ENCODE measurements at places on chromosomes 7 and 10.

DNA sequence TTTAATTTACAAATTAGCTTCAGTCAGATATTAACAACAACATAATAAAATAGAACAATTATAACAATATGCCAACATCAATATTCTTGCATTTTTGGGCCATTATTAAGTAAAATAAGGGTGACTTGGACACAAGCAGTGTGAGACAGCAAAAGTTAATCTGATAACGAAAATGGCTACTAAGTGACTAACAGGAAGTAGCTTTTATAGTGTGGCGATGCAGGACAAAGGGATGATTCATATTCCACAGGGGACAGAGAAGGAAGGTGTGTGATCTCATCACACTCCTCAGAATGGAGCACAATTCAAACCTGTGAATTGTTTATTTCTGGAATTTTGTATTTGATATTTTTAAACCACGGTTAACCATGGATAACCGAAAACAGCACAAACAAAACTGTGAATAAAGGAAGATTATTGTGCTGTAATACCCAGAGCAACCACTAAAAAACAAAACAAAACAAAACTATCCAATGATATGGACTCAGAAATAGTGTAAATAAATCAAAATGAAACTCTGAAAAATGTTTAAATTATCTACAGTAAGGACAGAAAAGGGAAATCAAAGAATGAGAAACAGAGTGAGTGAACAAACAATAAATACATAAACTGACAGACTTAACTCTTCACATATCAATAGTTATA is 66.9 kb upstream of the TFEC start:
- DNase-seq = peak; percentile 3

DNA sequence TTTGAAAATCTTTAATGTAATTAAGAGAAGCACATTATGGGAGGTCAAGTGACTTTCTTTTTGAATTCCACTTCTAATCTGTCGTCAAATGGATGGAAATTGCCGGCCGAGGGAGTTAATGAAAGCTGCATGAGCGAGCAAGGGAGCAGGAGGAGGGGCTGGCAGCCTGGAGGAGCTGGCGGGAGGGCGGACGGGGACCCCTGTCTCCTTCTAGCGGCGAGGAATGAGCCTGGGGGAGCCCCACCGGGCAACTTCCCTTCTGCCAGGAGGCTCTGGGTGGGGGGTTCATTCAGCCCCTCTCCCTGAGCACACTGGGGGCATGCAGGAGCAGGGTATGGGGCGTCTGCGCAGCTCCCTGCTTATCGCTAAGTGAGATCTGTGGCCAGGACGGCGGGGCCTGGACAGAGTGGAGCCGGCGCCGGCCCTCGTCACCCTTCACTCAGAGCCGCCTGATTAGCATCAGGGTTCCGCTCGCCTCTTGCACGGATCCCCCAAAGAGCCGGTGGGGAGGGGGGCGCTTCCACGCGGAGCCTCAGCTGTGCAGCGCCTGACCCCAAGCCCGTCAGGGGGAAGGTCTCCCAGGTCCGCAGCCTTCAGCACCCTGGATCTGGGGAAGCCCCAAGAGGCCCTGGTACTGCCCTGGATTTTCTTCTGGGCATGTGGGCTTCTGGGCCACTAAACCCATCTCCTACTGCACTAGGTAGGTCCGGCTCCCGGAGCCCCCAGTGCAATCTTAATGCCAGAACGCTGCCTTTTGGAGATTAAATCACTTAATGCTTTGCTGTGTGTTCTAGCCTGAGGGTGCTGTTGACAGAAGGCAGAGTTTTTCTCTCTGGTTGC is 680.8 kb downstream of the LRMDA start:
- DNase-seq = no peak

DNA sequence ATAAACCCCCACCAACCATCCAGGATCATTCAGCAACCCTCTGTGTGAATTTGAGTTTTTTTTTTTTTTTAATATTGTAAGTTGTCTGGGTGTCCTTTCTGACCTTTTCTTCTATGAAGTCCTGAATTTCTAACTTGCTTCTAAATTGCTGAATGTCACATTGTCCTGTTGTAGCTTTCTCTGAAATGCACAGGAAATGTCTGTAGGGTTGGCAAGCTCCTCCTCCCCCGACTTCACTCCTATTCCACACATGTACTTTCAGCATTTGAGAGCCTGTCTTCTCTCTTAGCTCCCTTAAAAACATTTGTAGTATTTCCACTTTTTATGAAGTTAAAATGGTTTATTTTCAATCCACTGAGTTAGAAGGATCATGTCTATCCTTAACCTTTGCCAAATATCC is 3.3 kb upstream of the CNNM2 start:
- DNase-seq = no peak

DNA sequence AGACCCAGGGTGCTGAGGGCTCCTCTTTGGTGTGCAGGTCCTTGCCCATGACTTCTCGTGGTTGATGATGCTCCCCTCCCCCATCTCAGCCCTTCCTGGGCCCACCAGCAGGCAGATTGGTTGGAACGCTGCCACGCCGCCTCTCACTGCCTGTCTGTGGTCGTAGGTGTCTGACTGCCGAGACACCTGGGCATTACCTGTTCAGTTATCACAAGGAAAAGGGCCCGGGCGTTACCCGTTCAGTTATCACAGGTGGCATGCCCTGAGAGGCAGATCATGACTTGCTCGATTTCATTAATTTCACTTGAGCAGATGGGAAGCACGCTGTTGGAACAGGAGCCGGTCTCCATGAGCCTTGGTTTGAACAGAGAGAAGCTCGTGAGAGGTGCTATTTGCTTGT is 42.5 kb downstream of the TACR2 start:
- DNase-seq = no peak

DNA sequence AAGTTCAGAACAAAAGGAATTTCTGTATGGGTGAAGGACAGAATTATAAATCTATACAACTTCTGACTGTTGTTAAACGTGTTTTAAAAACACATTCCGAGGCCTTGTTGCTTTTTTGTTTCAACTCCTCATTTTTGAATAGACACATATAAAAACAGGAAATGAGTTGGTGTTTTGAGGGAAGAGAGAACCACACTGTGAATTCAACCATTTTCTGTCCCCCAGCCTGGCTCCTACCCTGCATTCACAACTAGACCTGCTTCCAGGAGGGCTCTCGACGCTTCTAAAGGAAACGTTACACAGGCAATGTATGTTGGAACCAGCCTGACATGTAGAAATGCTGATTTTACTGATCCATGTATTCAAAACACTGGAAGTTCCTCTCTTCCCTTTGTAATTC is 76.5 kb downstream of the OR13A1 start:
- DNase-seq = no peak

DNA sequence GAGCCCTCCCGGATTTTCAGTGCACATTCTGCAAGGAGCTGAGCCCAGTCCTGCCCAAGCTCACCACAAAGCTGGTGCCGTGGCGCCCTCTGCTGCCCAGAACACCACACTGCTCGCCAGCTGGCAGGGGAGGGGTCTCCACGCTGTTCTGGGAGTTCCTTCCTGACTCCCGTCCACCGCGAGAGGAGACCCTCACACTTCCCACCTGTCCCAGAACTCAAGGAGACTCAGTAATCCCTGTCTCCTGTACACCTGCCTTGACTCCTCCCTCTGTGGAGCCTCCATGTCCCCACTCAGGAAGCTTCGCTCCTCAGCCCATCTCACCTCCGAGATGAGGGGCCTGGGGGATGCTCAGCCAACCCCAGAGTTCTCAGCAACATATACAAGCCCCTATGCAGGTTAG is 11.3 kb downstream of the C10orf105 start:
- no peak for DNase-seq

GRCh38 chr7:66713687-66714086 is 26.8 kb upstream of the RABGEF1 start:
- no peak for DNase-seq

DNA sequence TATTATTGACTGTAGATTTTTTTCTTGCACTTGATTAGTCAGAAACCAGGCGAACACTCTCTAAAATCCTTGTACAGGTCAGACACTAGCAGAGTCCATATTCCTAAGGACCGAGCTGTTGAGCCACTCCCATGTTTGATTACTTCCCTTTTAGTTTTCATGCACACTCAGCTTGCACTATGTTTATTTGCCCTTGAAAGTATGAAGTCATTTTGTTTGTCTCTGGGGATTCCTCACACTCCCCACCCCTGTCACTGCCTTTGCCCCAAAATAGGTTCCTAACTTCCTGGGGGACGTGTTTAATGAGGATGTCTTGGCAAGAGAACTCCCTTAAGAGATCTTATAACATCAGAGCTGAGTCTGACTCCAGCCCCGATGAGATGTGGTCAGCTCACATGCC is 182.1 kb downstream of the EVX1 start:
- DNase-seq = peak; percentile 17

DNA sequence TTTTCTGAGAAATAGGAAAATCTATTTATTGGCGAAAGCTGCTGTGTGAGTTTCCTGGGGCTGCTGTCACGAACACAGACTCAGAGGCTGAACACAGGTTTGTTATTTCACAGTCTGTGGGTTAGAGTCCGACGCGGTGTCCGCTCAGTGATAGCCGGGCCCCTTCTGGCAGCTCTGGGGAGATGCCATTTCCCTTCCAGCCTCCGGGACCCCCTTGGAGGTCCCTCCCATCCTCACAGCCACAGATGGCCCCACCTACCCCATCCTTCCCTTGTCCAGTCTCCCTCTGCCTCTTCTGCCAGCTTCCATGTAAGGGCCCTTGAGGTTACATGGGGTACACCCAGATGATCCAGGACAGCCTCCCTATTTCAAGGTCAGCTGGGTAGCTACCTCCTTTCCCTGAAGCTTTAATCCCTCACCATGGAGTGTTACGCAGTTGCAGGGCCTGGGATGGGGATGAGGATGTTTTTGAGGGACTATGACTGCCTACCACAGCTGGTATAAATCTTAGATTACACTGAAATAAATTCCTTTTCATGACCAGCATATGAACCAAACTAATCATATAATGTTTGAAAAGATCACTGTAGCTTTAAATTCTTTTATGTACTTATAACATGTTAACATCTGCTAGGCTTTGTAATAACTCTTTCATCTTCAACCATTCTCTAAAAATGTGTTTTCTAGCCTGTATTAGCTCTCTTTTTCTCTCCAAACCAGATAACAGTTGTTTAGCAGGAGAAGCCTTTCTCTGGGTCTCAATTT is 98.5 kb downstream of the WDR37 start:
- DNase-seq = no peak

- no peak for DNase-seq
Observed at GRCh38 chr7:55034776-55035175, 16.0 kb downstream of the EGFR start.

- DNase-seq = no peak
Observed at GRCh38 chr7:44700322-44700721, 48.3 kb upstream of the ZMIZ2 start.

- DNase-seq = no peak
Observed at GRCh38 chr10:71218046-71218650, 5.8 kb downstream of the UNC5B start.

DNA sequence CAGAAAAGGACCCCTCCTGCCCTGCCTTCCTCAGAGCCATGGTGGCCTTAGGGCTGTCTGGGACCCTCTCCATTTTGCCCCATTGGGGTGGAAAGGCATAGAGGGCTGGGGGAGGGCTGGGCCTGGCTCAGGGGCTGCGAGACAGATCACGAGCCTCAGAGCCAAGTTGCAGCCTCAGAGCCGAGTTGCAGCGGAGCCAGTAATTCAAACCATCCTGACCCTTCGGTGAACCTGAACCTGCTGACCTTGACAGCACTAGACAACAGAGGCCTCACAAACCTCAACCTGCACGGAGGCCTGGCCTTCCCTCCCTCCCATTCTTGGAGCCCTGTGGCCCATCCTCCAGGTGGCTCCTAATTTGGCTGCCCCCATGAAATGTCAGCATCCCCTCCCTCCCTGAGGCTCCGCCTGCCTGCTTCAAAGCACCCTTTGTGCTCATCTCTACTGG is 45.4 kb downstream of the PAX2 start:
- DNase-seq = no peak

GRCh38 chr7:33744293-33745075 is 160.9 kb upstream of the BMPER start:
- no peak for DNase-seq

DNA sequence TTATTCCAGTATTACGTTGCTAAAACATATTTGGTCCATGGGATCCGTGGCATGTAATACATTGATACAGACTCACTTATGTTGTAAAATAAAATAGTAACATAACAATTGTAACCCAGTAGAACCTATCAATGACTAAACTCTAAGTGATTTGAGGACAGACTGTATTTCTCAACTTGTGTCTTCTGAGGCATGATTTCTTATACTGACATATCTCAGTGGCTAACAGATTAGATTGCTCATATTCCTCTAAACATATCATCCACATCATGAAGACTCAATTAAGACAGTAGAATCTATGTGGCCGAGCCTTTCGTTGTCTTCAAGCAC is 72.3 kb downstream of the CREB5 start:
- DNase-seq = no peak

GRCh38 chr7:145644426-145645134 is 472.0 kb upstream of the CNTNAP2 start:
- DNase-seq = peak; percentile 70

- no peak for DNase-seq
Observed at GRCh38 chr7:12993025-12993424, 305.6 kb downstream of the ARL4A start.

DNA sequence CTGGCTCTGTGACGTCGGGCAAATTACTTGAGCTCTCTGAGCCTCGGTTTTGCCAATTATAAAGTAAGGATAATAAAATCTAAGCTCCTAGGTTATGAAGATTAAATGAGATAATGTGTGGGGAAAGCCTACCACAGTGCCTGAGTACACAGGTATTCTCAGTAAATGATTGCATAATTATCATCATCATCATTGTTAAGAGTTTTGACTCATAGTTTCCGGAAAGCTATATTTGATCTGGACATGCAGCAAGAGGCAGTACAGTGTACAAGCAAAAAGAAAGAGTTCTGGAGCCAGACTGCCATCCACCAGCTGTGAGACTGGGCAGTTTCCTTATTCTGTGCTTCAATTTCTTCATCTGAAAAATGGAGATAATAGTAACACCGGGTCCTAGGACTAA is 155.6 kb upstream of the YAE1 start:
- DNase-seq = no peak

DNA sequence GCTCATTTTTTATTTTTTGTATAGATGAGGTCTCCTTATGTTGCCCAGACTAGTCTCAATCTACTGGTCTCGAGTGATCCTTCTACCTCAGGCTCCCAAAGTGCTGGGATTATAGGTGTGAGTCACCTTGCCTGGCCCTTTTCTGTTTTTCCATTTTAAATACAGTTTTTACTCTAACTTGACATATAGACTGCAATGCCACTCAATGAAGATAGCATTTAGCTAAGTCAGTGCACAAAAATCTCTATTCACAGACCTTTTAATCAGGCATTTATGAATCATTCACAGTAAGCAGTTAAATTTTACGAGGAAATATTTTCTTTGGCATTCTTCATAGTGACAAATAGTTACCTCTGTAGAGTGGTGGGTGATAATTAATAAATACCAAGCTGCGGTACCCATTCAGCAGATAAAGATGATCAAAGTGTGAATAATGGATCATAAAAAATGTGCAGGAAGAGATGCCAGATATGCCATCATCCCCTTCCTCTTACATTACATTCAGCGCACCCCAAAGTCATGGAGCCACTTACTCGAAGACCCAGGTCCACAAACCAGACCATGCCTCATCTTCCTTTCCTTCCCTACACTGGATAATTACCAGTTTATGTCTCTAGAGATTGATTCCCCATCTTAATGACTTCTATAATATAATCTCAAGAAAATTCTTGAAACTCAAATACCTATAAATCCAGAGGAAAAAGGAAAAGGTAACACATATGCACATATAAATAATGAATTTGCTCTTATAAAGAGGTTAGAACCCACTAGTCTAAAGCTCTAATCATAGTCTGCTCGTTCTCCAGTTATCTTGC is 56.0 kb downstream of the UBE2H start:
- no peak for DNase-seq

GRCh38 chr10:105358911-105359310 is 717.8 kb downstream of the SORCS3 start:
- no peak for DNase-seq
